CD8-positive, alpha-beta memory T cell (primary cell): ENCODE measurements at places on chromosomes 1 and 21.

DNA sequence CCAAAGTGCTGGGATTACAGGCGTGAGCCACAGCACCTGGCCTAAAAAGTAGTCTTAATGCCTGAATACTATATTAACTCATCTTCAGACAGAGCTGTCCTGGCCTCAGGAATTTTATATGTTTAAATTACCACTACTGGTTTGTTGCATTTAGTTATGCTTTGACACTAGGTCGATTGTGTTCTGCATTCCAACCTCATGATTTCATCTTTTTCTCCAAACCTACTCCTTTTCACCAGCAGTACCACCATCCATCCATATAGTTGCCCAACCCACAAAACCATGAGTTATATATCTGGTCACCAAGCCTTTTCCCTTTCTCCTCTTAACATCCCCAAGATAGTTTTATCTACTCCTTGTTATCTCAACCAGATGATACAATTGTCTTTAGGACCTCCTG, 22.6 kb downstream of the FMO5 start:
- no peaks in the 10 kb centered on the region for H3K36me3 ChIP-seq
- no peaks in the 10 kb centered on the region for H3K4me1 ChIP-seq
- H3K27ac ChIP-seq: no peak overlapping the region
- no peak for DNase-seq
- H3K4me3 ChIP-seq: no peak overlapping the region
- H3K27me3 ChIP-seq: no peaks in the 10 kb centered on the region

GRCh38 chr1:232226197-232226712, 403.7 kb downstream of the SIPA1L2 start:
- no peaks in the 10 kb centered on the region for H3K36me3 ChIP-seq
- H3K4me1 ChIP-seq: peaks cover 21% of the 10 kb centered on the region
- H3K4me3 ChIP-seq: no peak overlapping the region

GRCh38 chr1:172425339-172425738, 4.9 kb downstream of the C1orf105 start:
- DNase-seq: no peak
- H3K4me1 ChIP-seq: peaks cover 37% of the 10 kb centered on the region
- H3K27me3 ChIP-seq: no peaks in the 10 kb centered on the region
- no peaks in the 10 kb centered on the region for H3K36me3 ChIP-seq

DNA sequence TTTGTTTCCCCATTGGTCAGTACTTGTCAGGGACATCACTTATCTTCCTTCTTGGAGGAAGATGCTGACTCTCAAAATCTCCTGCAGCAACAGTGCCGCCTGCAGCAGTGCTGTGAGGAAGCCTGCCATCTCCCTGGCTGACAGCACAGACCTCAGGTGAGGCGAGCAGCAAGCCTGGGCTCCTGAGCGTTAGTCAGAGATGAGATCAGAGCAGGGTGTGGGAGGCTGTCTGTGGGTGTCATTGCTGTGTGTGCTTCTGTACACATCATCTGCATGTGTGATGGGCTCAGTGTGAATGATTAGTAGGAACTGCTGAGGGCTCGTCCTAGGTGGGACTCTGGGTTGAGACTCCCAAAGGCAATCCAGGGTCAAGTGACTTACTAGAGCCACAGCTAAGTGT, 6.1 kb downstream of the STRIP1 start:
- H3K4me3 ChIP-seq: no peak overlapping the region
- H3K4me1 ChIP-seq: peaks cover 10% of the 10 kb centered on the region
- H3K36me3 ChIP-seq: peaks cover 76% of the 10 kb centered on the region
- H3K27me3 ChIP-seq: no peaks in the 10 kb centered on the region

GRCh38 chr1:155043301-155043702, 7.8 kb upstream of the ADAM15 start:
- no peaks in the 10 kb centered on the region for H3K36me3 ChIP-seq
- H3K4me1 ChIP-seq: no peaks in the 10 kb centered on the region
- H3K4me3 ChIP-seq: no peak overlapping the region
- no peak overlapping the region for H3K27ac ChIP-seq

DNA sequence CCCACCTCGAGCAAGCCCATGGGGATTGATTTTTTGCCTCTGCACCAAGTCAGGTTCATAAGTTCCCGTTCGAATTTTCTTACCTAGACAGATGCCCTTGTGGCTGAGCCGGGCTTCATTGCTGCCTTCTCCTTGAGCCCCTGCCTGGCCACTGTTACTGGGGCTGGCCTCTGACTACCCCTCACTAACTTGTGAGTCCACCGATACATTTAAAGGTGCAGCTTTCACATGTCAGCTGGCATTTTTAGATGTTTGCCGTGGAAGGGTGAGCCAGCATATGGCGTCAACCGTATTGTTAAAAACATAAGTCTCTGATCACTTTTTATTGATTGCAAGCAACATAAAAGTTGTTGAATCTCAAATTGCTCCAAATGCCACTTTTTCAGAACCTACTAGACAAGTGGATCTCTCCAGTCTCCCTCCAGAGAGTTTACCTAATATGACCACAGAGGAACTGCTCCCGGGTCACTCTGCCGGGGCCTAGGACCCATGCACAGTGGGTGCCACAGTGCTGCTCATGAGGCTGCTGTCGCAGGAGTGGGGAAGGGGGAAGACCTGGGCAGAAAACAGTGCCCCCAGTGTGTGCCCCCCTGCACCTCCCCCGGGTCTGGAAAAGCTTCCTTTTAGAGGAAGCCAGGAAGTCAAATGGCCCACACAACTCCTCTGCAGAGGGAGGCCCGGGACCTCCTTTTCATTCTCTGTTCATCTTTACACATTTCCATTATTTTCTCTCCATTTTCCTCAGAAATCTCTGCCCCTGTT, 18.8 kb downstream of the MX1 start:
- H3K36me3 ChIP-seq: peaks cover 58% of the 10 kb centered on the region
- no peak overlapping the region for H3K4me3 ChIP-seq
- DNase-seq: no peak
- H3K27ac ChIP-seq: no peak overlapping the region

DNA sequence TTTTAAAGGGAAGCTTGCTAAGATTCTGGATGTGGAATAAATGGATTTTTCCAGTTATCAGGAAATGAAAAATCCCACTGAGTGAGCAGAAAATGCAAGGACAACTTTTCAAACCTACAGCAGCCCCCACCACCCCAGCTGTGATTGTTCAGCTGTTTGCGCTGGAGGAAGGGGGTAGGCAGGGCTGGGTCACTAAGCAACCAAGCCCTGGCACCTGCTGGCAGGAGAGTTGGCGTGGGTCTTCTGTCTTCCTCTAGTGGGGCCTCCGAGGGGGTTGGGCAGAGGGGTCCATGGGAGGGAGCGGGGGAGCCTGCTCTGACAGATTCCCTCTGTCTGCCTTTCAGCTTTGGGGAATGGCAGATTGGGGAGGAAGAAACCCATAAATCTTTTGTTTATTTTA, 45.3 kb downstream of the EIF2D start:
- peak overlapping the region; percentile 54 for H3K4me3 ChIP-seq
- no peaks in the 10 kb centered on the region for H3K27me3 ChIP-seq
- no peak overlapping the region for H3K27ac ChIP-seq
- peaks cover 39% of the 10 kb centered on the region for H3K36me3 ChIP-seq
- no peak for DNase-seq
- H3K4me1 ChIP-seq: peaks cover 99% of the 10 kb centered on the region

- no peaks in the 10 kb centered on the region for H3K4me1 ChIP-seq
- H3K27me3 ChIP-seq: no peaks in the 10 kb centered on the region
- no peak overlapping the region for H3K27ac ChIP-seq
- H3K4me3 ChIP-seq: no peak overlapping the region
Measured at GRCh38 chr1:80363689-80364475, 1357.4 kb upstream of the ADGRL4 start.

DNA sequence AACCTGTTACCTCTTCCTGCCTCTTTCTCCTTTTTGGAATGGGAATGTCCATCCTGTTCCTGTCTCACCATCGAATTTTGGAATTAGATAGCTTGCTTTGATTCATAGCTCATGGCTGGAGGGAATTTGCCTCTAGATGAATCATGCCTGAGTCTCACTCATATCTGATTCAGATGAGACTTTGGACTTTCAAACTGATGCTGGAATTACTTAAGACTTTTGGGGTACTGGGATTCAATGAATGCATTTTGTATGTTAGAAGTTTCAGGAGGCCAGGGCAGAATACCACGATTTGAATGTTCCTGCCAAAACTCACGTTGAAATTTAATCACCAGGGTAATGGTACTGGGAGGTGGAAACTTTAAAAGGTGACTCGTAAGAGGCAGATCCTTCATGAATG, 132.4 kb downstream of the DSCAM start:
- no peak overlapping the region for H3K4me3 ChIP-seq
- DNase-seq: no peak
- H3K4me1 ChIP-seq: no peaks in the 10 kb centered on the region
- H3K27ac ChIP-seq: no peak overlapping the region
- no peaks in the 10 kb centered on the region for H3K36me3 ChIP-seq

GRCh38 chr1:9449976-9450696, 89.1 kb upstream of the SLC25A33 start:
- DNase-seq: no peak
- no peak overlapping the region for H3K4me3 ChIP-seq
- no peak overlapping the region for H3K27ac ChIP-seq
- H3K4me1 ChIP-seq: no peaks in the 10 kb centered on the region

GRCh38 chr1:203034422-203035110, 8.3 kb downstream of the PPFIA4 start:
- no peak overlapping the region for H3K27ac ChIP-seq
- H3K36me3 ChIP-seq: no peaks in the 10 kb centered on the region
- no peak overlapping the region for H3K4me3 ChIP-seq
- no peaks in the 10 kb centered on the region for H3K27me3 ChIP-seq

- H3K27me3 ChIP-seq: no peaks in the 10 kb centered on the region
- no peaks in the 10 kb centered on the region for H3K4me1 ChIP-seq
- H3K36me3 ChIP-seq: no peaks in the 10 kb centered on the region
- no peak for DNase-seq
- no peak overlapping the region for H3K27ac ChIP-seq
Measured at GRCh38 chr21:38188037-38188436, 68.8 kb upstream of the KCNJ15 start.

DNA sequence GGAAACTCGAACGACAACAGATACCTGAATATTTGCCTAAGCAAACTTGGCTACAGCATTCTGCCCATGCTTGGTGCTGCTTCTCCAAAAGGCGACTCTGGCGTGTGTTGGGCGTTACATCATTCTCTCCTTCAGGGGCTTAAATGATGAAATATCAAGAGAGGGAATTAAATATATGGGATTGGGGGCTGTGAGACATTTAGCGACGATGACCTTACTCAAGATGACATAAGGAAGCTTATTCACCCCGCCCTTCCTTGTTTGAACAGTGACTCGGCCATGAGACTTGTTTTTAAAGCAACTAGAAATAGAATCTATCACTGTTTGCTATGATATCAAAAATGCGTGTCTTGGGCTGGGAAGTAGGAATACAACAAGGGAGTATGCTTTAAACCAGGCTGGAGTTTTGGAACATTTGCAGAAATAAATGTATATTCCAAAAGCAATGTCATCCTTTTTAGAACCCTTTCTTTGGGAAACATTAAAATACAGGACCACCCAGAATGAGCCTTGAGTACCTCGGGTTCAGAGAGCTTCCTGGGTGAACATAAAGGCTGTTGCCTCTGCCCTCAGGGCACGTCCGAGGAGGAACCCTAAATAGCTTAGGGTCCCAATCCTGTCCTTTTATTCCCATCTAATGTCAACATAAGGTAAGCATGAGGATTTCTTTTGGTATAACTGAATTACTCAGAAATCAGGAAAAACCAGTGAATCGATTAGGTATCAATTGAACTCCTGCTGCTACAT, 123.3 kb upstream of the SLC45A1 start:
- H3K4me3 ChIP-seq: no peak overlapping the region
- H3K27ac ChIP-seq: no peak overlapping the region
- no peak for DNase-seq

GRCh38 chr1:206025283-206025820, 1.7 kb upstream of the CTSE start:
- DNase-seq: no peak
- no peak overlapping the region for H3K27ac ChIP-seq
- no peaks in the 10 kb centered on the region for H3K27me3 ChIP-seq
- H3K36me3 ChIP-seq: no peaks in the 10 kb centered on the region

DNA sequence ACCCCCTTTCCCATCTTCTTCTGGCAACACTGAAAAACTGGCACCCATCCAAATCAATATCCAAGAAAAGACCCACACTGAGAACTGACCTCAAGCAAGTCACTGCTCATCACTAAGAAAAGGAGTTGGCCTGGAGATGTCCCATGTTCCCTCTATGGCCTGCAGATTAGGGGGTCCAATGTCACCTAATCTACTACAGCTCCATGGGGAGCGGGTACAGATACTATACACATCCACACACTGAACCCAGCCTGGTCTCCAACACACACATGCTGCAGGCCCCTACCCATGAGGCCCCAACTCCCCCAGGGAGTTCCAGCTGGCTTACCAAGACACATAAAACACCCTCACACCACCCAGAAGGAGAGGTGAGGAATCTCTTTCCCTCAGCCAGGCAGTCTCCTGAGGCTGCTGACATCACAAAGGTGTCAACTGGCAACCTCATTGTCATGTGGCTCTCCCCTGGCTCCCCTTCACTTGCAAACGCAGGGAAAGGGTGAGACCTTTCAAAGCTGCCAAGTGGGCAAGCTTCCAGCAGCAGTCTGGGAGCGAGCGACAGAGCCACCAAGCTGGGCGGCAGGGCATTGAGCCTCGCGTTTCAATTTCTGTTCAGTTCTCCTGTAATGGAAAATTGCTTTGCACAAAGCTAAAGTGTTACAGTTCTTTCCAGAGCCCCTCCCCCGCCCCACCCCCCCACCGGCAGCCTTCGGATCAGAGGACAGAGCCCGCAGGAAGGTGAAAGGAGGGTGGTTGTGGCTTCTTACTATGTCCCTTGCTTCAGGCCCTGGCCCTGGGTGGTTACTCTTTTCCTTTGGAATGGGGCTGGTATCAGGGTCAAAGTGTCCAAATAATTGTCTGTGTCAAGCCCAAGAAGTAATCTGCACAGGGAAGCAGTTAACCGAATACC, at the start of gene LRRC52:
Gene LRRC52 (plus strand): TSS at position 469 of the 907 bp plus-strand sequence. CDS start 297 bp downstream, at position 766.
- H3K4me1 ChIP-seq: no peaks in the 10 kb centered on the region
- no peak within 1 kb of the TSS for H3K27ac ChIP-seq
- no peaks in the 10 kb centered on the region for H3K27me3 ChIP-seq
- no peaks in the 10 kb centered on the region for H3K36me3 ChIP-seq
- H3K4me3 ChIP-seq: no peak within 1 kb of the TSS
